Naive thymus-derived CD4-positive, alpha-beta T cell (primary cell): ENCODE measurements at places on chromosomes 11 and 22. TPM values are rescaled to one million over a fixed set of nuclear protein-coding genes. Genes with fewer than 3 reads are reported as not detected.

DNA sequence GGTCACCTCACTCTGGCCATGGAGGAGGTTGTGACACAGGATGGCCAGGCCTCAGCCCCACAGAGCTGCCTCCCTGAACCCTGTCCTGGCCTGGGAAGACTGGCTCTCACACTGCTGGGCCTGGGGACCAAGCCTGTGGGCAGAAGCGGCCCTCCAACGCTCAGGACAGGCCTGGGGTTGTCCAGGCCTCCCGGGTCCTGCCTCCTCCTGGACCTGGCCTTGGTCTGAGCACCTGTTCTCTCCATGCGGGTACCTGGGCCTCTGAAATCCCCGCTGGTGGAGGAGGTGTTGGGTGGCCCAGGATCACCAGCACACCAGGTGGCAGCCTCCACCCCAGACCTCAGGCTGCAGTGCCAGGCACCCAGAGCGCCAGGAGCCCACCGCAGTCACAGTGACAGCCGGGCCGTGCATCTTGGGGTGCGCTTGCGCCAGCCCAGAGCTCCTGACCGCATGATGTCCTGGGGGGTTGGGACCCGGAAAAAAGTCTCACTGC, 16.1 kb upstream of the PIM3 start:
- H3K4me1 ChIP-seq = peaks cover 9% of the 10 kb centered on the region
- no peak for DNase-seq
- H3K4me3 ChIP-seq = no peak overlapping the region
- H3K27ac ChIP-seq = peak overlapping the region; percentile 86
- no peaks in the 10 kb centered on the region for H3K36me3 ChIP-seq

DNA sequence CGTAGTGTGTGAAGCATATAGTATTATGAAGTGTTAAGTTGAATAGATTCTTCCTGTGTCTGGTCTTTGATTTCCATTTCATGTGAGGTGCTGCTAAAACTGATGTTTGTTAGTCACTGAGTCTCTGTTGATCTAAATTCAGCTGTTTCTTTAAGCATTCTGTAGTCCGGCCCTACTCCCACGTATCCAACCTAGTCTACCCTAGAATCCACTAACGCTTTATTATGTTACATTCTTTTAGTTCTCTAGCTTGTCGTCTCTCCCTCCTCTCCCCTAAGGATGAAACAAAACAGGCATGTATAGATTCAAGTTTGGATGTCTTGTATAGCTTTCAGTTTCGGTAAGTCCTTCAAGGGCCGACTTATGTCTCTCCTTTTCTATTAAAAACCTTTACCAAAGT, 4.1 kb downstream of the WEE1 start:
- H3K36me3 ChIP-seq = no peaks in the 10 kb centered on the region
- H3K4me3 ChIP-seq = peak overlapping the region; percentile 33
- peaks cover 11% of the 10 kb centered on the region for H3K4me1 ChIP-seq

GRCh38 chr11:103257360-103257759, 148.1 kb downstream of the DYNC2H1 start:
- H3K27ac ChIP-seq = no peak overlapping the region
- no peak overlapping the region for H3K4me3 ChIP-seq
- H3K27me3 ChIP-seq = no peaks in the 10 kb centered on the region
- no peaks in the 10 kb centered on the region for H3K36me3 ChIP-seq
- DNase-seq = no peak

DNA sequence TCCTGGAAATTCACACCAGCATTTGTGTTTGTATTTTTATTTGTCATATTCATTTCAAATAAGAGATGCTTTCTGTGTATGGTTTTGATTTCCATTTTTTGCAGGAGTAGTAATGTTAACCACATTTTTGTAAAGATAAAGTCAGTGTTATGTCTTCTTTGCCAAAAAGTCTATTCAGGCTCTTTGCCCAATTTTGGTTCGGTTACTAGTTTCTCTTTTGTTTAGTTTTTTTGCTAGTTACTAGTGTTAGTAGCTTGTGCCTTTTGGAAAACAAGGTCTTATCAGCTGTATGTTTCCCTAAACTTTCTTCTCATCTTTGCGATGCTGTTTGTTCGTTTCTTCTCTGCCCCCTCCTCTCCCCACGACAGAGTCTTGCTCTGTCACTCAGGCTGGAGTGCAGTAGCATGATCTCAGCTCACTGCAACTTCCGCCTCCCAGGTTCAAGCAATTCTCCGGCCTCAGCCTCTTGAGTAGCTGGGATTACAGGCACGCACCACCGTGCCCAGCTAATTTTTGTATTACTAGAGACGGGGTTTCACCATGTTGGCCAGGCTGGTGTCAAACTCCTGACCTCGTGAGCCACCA, 112.3 kb upstream of the GRK3 start:
- H3K4me3 ChIP-seq = no peak overlapping the region
- H3K4me1 ChIP-seq = peaks cover 33% of the 10 kb centered on the region
- H3K27me3 ChIP-seq = no peaks in the 10 kb centered on the region
- H3K36me3 ChIP-seq = peaks cover 26% of the 10 kb centered on the region

GRCh38 chr11:75547617-75548058, 14.4 kb upstream of the SERPINH1 start:
- H3K4me3 ChIP-seq = no peak overlapping the region
- H3K4me1 ChIP-seq = no peaks in the 10 kb centered on the region
- H3K36me3 ChIP-seq = no peaks in the 10 kb centered on the region
- H3K27me3 ChIP-seq = no peaks in the 10 kb centered on the region

DNA sequence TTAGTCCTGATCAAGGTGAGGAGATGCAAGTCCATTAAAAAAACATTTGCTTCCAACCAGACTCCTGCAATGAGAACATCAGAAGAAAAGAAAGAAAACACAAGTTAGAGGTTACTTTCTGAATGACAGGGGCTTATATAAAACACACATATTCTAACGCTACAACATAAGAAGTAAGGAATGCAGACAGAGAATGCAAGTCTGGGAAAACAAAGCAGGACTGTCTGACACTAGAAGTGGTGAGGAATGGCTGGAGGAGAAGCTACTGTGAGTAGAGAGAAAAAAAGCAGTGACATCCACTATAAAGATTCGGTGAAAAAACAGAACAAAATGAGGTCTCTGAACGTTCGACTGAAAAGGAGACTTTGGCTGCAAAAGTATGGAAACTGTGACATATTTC, 12.3 kb downstream of the TMEM216 start:
- no peak overlapping the region for H3K4me3 ChIP-seq
- peaks cover 15% of the 10 kb centered on the region for H3K36me3 ChIP-seq
- DNase-seq = no peak
- no peak overlapping the region for H3K27ac ChIP-seq
- no peaks in the 10 kb centered on the region for H3K27me3 ChIP-seq

The FOLR1 gene
- not detected for total RNA-seq

GRCh38 chr22:46660604-46661201, 40.5 kb downstream of the GRAMD4 start:
- H3K4me1 ChIP-seq = peaks cover 8% of the 10 kb centered on the region
- no peak for DNase-seq
- H3K36me3 ChIP-seq = peaks cover 7% of the 10 kb centered on the region
- no peak overlapping the region for H3K4me3 ChIP-seq
- no peaks in the 10 kb centered on the region for H3K27me3 ChIP-seq

The OR4A16 gene
- total RNA-seq = not detected

DNA sequence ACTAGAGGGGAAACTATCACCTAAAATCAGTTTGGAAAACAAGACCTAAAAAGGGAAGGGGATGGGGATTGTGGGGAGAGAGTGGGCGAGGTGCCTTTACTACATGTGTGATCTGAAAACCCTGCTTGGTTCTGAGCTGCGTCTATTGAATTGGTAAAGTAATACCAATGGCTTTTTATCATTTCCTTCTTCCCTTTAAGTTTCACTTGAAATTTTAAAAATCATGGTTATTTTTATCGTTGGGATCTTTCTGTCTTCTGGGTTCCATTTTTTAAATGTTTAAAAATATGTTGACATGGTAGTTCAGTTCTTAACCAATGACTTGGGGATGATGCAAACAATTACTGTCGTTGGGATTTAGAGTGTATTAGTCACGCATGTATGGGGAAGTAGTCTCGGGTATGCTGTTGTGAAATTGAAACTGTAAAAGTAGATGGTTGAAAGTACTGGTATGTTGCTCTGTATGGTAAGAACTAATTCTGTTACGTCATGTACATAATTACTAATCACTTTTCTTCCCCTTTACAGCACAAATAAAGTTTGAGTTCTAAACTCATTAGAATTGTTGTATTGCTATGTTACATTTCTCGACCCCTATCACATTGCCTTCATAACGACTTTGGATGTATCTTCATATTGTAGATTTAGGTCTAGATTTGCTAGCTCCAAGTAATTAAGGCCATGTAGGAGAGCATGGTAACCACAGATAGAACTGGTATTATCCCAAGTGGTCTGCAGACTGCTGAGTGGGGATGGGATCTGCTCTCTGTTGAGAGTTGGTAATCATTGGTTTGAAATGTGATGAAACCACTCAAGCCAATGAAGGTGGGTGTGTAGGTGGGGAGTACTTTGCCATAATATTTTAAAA, 3.6 kb downstream of the NEAT1 start:
- peak overlapping the region; percentile 74 for H3K4me3 ChIP-seq
- DNase-seq = peak; percentile 59
- H3K36me3 ChIP-seq = no peaks in the 10 kb centered on the region
- H3K27me3 ChIP-seq = no peaks in the 10 kb centered on the region
- H3K27ac ChIP-seq = peak overlapping the region; percentile 98

- DNase-seq = peak; percentile 74
- peak within 1 kb of the TSS; percentile 71 for H3K27ac ChIP-seq
- peaks cover 10% of the 10 kb centered on the region for H3K4me1 ChIP-seq
- no peaks in the 10 kb centered on the region for H3K27me3 ChIP-seq
Measured at GRCh38 chr22:46150034-46150654, at the start of gene PPARA. Gene PPARA, plus strand, starts transcription at chr22:46150526. Its CDS starts 47,858 bp downstream, at chr22:46198384.

- H3K4me3 ChIP-seq = no peak overlapping the region
- H3K36me3 ChIP-seq = no peaks in the 10 kb centered on the region
- H3K4me1 ChIP-seq = peaks cover 4% of the 10 kb centered on the region
- DNase-seq = no peak
Measured at GRCh38 chr11:94142308-94143281, 14.0 kb downstream of the PANX1 start.

GRCh38 chr11:74280494-74280893, 30.9 kb downstream of the P4HA3 start:
- no peaks in the 10 kb centered on the region for H3K27me3 ChIP-seq
- no peaks in the 10 kb centered on the region for H3K36me3 ChIP-seq
- peaks cover 7% of the 10 kb centered on the region for H3K4me1 ChIP-seq
- no peak overlapping the region for H3K27ac ChIP-seq

DNA sequence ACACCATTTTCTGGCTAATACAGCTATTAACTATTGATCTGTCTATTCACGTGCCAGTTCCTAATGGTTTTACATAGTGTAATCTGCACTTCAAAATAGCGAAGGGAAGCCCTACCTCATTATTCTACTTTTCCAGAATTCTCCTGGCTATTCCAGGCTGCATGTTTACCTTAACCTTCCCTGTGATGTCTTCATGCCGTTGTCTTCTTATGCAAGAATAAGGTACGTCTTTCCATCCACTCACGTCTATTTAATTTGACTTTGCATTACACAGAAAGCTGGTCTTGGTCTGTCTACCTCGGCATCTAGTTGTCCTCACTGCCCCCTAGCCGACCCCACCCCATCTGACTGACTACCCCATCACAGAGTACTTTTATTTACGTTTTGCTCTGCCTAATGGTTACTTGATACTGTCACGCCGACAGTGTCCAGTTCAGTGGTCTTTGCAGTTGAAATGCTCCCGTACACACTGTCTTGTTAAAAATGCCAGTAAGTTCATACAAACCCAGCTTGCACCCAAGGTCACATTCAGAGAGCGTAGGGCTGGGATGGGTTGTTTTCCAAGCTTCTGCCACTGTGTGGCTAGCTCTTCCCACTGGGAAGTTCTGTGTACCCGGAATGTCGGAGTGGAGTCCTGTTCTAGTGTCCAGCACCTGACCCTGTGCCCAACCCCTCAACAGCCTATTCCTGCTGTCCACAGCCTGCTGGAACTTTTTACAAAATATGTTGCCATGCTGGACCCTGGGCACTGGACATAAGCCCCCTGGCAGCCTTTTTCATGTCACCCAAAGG, 15.0 kb downstream of the NEAT1 start:
- H3K36me3 ChIP-seq = no peaks in the 10 kb centered on the region
- H3K27ac ChIP-seq = no peak overlapping the region
- DNase-seq = no peak
- no peak overlapping the region for H3K4me3 ChIP-seq
- no peaks in the 10 kb centered on the region for H3K27me3 ChIP-seq

The KRTAP5-2 gene
- total RNA-seq = not detected in 2 replicates

The TRPM5 gene
- 0.73 TPM for total RNA-seq

DNA sequence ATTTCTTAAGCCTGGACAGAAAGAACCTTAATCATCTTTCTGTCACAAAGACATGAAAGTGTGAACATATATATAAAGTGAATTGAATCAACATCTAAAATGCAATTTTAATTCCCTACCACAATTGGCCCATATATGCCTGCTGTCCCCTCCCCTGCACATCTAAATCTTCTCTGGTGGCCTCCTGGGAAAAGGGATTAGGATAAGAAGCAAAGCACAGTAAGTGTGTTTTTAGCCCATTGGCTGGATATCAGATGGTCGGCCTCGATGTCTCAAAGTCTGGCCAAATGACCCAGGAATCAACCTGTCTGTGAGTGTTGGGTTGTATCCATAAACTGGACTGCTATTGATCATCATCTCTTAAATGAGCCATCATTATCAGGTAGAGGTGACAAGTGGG, 5.8 kb downstream of the MMP3 start:
- DNase-seq = no peak
- no peaks in the 10 kb centered on the region for H3K27me3 ChIP-seq
- H3K4me1 ChIP-seq = no peaks in the 10 kb centered on the region
- no peak overlapping the region for H3K4me3 ChIP-seq
- H3K36me3 ChIP-seq = no peaks in the 10 kb centered on the region
- H3K27ac ChIP-seq = no peak overlapping the region

The CCDC116 gene
- total RNA-seq = 0.22 TPM

DNA sequence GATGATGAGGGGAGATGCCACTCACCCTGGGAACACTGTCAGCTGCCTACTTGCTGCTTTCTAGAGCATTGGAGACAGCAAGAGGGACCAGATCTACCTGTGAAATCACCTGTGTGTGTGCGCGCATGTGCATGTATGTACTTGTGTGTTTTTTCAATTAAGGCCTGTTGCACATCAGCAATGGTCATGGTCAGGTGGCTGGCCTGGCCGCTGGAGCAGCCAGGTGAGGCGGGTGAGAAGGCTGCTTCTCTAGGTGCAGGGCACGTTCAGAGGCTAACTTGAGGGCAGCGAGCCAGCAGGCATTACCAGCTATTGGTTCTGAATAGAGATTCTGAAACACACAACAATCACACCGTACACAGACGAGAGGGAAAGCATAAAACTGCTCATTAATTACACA, 65.1 kb downstream of the PARVG start:
- H3K27me3 ChIP-seq = no peaks in the 10 kb centered on the region
- no peak overlapping the region for H3K27ac ChIP-seq
- no peaks in the 10 kb centered on the region for H3K36me3 ChIP-seq
- no peaks in the 10 kb centered on the region for H3K4me1 ChIP-seq
